ENCODE measurements at places on chromosomes 16 and 17. TPM values are rescaled to one million over a fixed set of nuclear protein-coding genes. Genes with fewer than 3 reads are reported as not detected.

RHBDL1 gene
- total RNA-seq: 0.90 TPM

PRR29 gene
- total RNA-seq: 0.20 TPM

ENPP7 gene
- not detected for total RNA-seq

CACNG3 gene
- not detected for total RNA-seq

UQCRC2 gene
- total RNA-seq: 110 TPM

GPR139 gene
- not detected for total RNA-seq

SCARF1 gene
- total RNA-seq: 20.3 TPM

ASGR1 gene
- total RNA-seq: 0.59 TPM

PIK3R5 gene
- 17.8 TPM for total RNA-seq

KIF2B gene
- not detected for total RNA-seq

TRIM37 gene
- total RNA-seq: 25.8 TPM

HSD17B1 gene
- 3.7 TPM for total RNA-seq

TMC8 gene
- total RNA-seq: 6.1 TPM

GRCh38 chr16:54875443-54875842 is 55.2 kb upstream of the IRX5 start:
- no peak for DNase-seq

DNA sequence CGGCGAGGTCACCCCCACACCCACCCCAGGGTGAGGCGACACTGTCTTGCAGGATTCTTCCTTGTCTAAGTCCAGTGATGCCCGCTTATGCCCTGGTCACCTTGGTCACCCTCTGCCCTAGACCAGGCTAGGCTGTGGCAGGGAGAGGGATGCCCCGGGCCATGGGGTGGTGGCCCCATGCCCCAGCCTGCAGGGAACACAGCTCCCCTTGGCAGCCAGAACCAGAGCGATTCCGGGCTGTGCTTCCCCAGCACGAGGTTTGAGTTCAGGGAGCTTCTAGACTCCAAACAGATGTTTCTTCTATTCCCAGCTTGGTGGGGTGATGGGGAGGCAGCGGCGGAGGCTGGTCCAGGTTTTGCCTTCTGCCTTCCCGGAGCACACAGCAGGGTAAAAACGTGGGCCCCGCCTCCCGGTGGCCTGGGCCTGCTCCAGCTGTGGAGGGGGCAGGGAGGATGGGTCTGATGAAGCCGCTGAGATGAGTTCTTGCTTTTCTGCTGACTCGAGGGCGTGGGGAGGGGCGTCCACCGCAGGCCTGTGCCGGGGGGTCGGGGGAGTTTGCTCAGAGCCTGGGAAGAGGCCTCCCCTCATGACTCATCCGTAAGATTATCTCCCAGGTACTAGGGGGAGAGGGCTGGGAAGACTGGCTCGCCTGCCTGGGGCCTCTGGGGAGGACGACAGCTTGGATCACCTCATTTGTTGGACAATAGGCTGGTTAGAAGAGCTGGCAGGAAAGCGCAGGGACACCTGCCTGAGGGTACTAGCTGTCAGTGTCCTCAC is 15.4 kb downstream of the SMTNL2 start:
- no peak for DNase-seq

GRCh38 chr17:41338961-41339485 is 11.6 kb downstream of the KRT33A start:
- no peak for DNase-seq

DNA sequence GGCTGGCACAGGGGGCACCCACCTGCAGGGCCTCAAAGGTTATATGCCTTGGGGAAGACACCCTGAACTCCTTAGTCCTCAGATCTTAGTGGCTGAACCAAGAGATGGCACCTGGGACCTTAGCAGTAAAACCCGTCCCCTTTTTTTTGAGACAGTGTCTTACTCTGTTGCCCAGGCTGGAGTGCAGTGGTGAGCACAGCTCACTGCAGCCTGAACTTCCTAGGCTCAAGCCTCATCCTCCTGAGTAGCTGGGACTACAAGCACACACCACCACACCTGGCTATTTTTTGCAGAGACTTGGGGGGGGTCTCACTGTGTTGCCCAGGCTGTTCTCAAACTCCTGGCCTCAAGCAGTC is 237.2 kb downstream of the MRTFB start:
- DNase-seq: no peak

GRCh38 chr17:73467651-73468050 is 155.8 kb upstream of the CDC42EP4 start:
- DNase-seq: no peak

DNA sequence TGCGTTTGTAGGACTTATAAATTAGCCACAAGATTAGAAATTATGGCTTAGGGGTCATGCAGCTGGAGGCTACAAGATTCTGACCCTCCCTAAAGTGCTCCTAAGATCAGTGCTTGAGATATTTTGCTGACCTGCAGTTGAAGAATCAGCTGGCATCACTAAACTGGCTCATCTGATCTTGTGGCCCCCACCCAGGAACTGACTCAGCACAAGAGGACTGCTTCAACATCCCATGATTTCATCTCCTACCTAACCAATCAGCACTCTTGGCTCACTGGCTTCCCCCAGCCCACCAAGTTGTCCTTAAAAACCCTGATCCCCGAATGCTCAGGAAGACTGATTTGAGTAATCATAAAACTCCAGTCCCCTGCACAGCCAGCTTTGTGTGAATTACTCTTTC is 86.4 kb upstream of the ERCC4 start:
- no peak for DNase-seq

GRCh38 chr17:71055128-71055527 is 885.8 kb downstream of the KCNJ2 start:
- no peak for DNase-seq

GRCh38 chr16:10688726-10689125 is 6.0 kb downstream of the TEKT5 start:
- DNase-seq: no peak

- peak; percentile 27 for DNase-seq
Observed at GRCh38 chr16:66188917-66189725, 177.4 kb upstream of the CDH5 start.

GRCh38 chr16:4486126-4486893 is 10.1 kb downstream of the HMOX2 start:
- peak; percentile 53 for DNase-seq

GRCh38 chr17:81193051-81193410 is 27.0 kb upstream of the AATK start:
- no peak for DNase-seq

DNA sequence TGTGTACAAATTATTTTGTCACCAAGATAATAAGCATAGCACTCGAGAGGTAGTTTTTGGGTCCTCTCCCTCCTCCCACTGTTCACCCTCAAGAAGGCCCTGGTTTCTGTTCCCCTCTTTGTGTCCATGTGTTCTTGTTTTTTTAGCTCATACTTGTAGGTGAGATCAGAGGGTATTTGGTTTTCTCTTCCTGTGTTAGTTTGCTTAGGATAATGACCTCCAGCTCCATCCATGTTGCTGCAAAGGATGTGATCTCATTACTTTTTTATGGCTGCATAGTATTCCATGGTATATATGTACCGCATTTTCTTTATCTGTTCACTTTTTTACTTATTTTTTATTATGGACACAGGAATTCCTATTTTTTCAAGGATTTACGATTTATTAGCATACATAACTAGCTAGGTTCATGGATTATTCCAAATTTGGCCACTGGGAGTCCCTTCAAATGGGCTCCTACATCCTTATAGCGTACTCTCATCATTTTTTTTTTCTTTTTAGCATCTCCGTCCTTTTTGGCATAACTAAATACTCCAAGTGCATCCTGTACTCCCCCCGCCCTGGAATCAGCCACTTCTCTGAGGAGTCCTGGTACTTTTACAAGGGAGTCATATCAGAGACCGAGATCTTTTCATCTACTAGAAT is 7.3 kb downstream of the TADA2A start:
- no peak for DNase-seq

DNA sequence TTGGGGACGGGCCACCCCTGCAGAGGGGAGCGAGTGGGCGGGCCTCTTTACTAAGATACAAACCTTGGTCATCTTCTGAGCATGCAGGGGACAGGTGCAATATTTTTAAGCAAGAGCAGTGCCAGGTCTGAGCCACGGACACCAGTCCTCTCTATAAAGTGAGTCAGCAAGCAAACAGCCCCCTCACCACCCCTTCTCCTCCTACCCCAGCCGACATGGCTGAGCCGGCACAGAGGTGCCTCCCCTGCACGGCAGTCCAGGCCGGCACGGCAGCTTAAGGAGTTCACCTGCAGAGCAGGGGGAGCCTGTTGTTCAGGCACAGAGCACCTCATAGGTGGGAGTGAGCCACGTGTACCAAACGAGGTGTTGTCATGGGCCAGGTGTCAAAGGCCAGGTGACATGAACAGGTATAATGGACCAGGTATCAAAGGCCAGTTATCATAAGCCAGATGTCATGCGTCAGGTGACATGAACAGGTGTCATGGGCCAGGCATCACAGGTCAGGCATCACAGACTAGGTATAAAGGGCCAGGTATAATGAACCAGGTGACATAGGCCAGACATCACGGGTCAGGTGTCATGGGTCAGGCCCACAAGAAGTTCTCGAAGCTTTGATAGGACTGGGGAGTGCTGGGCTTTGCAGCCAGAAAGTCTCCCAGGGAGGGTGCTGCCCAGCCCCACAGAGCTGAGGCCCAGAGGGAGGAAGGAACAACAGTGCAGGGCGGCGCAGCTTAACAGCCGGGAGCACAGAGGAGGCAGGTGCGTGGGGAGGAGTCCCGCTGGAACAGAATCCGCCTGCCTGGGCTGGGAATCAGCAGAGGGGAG is 42.6 kb upstream of the ZNF469 start:
- DNase-seq: no peak

DNA sequence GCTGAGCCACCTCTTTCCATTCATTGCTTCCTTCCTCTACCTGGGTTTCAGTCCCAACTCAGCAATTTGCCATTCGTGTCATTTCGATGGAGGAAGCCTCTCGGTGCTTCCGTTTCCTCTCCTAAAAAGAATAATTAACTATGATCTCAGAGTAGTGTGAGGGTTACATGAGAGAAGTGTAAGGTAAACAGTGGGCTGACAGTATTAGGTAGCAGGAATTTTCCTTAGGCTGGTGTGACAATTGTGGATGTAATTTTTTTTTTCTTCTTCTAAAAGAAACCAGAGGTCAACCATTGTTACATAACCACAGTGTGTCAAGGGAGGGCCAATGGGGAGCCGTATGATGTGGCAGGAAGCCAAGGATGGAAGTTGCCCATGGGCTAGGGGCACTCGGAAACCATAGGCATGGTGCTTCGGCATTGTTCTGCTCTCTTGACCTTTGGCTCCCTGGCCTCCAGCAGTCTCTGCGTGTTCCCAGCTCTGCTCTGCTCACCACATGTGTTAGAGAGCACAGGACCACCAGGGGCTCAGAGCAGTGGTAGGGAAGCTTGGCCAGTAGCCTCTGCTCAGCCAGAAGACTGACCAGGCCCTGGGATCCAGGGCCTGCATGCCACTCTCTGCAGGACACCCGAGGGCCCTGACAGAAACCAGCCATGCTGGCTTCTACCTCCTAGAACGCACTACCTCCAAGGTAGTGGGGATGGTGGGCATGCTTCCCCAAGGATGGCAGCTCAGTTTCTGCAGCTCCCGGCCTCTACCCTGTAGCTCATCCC is 2.0 kb upstream of the TOP2A start:
- DNase-seq: no peak

DNA sequence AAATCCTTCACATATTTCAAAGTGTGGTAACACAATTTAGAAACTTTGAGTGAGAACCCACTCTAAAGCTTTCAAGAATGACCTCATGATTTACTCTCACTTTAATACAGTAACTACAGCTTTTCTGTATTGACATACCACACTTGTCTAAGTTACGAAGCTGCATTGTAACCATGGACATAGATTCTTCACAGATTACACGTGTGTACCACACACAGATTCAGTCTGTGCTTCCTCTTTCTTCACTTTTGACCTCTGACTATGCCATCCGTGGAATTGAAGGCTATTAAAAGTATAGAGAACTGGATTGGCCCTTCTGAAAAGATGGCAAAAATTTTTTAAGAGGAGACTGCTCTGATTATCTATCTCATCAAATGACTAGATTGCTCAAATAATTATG is 172.7 kb downstream of the TANC2 start:
- no peak for DNase-seq

- DNase-seq: no peak
Observed at GRCh38 chr17:73787076-73788059, 143.1 kb upstream of the SDK2 start.

GRCh38 chr16:53530046-53530445 is 27.0 kb upstream of the AKTIP start:
- no peak for DNase-seq

DNA sequence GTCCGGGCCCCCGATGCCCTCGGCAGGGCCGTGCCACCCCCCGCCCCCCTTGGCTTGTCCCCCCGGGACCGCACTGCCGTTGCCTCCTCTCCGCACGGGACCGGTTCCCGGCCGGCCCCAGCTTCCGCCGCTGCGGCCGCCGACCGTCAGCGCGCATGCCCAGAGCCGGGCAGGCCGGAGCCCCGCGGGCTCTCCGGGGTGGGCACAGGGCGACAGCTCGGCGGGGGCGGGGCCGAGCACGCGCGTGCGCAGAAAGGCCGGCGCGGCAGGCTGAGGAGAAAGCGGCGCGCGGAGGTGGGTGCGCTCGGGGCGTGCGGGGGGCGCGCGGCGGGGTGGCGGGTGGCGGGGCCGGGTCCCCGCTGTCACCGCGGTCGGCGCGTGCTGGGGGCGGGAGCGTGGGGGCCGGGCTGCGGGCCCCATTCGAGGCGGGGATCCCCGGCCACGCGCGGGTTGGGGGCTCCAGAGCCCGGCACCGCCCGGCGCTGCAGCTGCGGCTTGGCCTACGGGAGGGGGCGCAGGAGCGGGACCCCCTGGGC is at the start of gene TBC1D24:
TBC1D24 (plus strand) TSS at position 251 of the 536 bp plus-strand sequence. CDS start 21,022 bp downstream, outside the sequence.
- DNase-seq: peak; percentile 71

DNA sequence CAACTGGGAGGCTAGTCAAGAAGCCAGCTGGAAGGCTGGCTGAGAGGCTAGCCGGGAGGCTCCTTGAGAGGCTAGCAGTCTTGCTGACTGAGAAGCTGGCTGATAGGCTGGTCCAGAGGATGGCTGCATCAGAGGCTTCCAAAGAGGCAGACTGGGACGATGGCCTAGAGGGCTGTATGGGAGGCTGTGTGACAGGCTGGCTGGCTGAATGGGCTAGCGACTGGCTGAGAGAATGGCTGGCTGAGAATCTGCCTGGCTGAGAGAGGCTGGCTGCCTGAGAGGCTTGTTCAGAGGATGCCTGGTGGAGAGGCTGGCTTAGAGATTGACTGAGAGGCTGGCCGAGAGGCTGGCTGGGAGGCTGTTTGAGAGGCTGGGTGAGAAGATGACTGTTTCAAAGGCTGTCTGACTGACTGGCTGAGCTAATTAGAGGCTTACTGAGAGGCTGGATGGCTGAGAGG is 34.8 kb upstream of the ACSM2B start:
- no peak for DNase-seq

GRCh38 chr16:77063676-77064016 is 127.3 kb upstream of the MON1B start:
- no peak for DNase-seq

- no peak for DNase-seq
Observed at GRCh38 chr16:68267612-68268405, 3.5 kb downstream of the SLC7A6 start.

- no peak for DNase-seq
Observed at GRCh38 chr16:11423315-11424117, 78.3 kb downstream of the RMI2 start.

- DNase-seq: no peak
Observed at GRCh38 chr17:36736201-36737156, 135.1 kb downstream of the MRM1 start.

All from tibial nerve (tissue), 4 donors.